Foreskin keratinocyte (primary cell): ENCODE measurements at places on chromosomes 7 and 10.

- no peak for DNase-seq
Observed at GRCh38 chr7:122694697-122695096, 4.2 kb downstream of the RNF133 start.

- DNase-seq, result no peak
Observed at GRCh38 chr10:52946486-52946885, 173.9 kb upstream of the MBL2 start.

GRCh38 chr10:119541459-119542356 lies 811 bp downstream of the RGS10 start:
- no peak for DNase-seq

DNA sequence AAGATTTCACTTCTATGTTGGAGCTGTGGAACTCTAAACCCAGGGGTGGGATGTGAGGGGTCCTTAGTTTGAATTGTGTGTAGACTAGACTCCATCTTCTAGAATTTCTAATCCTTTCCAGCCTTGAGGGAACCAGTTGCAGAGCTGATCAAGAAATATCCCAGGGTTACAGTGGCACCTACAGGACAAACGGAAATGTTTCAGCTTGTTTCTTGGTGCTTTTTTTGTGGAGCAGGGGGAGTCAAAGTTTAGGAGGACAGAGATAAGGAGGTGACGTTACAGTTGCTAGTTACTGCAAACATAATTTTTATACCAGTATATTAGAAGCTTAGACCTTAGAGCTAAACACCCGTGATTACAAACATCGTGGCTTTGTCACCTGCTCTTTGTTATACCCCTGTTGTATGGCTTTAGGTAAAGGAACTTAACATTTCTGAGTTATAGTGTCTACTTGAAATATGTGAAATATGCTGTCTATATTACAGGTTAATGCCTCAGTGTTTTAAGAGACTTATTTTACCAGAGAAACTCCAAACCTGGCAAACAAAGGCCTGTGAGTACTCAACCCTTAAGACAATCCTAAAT lies 84.5 kb upstream of the DYNC1I1 start:
- no peak for DNase-seq

DNA sequence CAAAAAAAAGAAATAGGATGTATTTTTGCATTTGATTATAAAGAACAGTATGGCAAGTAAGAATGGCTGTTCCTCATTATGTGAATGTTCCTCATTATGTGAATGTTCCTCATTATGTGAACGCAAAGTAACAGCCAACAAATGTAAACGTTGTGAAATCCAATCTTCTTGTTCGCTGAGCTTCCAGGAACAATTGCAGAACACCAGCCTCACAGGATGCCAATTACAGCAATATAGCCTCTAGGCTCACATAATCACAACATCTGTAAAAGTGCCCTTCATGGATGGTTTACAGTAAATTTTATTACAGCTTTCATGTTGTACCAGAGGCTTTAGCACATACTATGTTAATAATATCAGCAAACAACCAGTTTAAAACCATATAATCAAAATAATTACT lies 71.6 kb downstream of the THSD7A start:
- no peak for DNase-seq

DNA sequence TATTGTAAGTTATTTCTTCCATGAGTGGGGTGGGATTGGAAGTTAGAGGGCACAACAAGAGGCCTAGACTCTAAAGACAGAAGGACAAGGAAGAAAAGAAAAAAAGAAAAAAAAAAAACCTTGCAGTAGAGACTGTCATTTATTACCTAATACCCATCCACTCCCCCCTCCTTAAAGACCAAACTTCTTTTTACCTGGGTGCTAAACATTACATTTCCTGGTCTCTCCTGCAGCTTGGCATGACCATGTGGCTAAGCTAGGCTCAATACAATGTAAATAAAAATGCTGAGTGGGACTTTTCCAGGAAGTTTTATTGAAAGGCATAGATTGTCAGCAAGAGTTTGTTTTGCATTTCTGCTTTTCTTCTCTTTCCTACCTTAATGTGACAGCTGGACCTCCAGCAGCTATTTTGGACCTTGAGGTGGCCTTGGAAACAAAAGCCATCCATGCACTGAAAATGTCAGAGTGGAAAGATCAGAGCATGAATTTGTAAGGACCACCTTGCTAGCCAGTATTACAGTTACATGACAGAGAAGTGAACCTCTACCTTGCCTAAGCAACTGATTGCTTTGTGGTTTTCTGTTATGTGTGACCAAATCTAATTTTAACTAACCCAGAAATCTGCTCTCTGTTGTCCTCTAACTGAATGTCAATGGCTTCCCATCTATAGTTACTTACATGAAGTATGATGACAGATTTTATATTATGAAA lies 81.3 kb upstream of the SFMBT2 start:
- DNase-seq, result no peak

DNA sequence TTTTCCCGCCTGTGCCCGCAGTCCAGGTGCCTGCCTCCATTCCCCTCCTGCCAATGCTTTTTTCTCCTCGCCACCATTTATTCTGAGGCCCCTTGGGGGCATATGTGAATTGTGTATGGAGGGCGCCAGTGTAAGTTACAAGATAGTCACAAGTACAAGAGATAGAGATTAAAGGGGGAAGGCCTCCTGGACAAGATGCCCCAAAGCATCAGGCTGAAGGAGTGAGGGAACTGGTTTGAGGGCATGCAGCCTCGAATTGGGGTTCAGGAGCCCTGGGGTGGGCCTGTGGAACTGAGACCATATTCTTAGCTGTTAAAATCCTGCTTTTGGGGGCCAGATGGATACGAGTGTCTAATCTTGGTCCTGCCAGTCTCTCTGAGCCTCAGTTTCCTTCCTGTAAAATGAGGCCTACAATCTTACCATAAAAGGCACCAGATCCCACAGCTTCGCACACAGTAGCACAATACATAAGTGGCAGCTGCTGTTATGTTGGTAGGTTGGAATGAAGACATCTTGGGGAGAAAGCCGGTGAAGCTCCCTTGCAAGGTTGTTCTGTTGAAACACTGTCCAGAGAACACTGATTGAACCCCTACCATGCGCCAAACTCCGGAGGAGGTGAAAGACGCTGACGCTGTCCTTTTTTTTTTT lies 545 bp upstream of the COMTD1 start:
- DNase-seq, result no peak

GRCh38 chr10:14439451-14440259 lies 108.9 kb upstream of the FRMD4A start:
- no peak for DNase-seq

DNA sequence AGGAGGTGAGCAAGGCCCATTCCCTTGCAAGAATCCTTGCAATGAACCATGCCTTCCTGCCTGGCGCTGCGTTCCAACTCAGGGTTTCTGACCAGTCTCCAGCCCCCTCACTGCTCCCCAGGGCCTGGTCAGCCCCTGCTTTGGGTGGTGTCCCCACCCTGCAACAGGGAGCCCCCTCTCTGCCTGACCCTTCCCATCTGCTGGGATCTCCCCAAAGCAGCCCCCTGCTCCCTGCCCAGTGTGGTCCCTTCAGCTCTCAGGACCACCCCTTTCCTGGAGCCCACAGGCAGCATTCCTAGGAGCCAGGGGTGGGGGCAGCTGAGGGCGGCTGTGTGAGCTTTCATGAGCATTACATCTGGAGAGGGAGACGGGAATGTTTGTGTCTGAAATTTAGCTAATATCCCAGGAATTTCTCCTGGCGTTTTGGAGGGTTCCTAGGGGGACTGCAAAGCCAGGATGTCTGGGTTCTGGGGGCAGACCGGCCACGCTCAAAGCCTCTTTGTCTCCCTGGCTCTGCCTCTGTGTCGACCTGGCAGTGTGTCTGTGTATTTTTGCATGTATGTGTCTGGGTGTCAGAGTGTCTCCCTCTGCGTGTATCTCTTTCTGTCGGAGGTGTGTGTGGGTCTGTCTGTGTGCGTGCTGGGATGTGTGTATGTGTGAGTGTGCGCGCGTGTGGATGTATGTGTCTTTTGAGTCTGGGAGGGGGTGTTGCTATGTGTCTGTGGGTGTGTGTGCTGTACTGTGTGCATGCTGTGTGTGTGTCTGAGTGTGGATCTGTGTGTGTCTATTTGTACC lies 300.5 kb upstream of the ZMIZ1 start:
- DNase-seq, result no peak

DNA sequence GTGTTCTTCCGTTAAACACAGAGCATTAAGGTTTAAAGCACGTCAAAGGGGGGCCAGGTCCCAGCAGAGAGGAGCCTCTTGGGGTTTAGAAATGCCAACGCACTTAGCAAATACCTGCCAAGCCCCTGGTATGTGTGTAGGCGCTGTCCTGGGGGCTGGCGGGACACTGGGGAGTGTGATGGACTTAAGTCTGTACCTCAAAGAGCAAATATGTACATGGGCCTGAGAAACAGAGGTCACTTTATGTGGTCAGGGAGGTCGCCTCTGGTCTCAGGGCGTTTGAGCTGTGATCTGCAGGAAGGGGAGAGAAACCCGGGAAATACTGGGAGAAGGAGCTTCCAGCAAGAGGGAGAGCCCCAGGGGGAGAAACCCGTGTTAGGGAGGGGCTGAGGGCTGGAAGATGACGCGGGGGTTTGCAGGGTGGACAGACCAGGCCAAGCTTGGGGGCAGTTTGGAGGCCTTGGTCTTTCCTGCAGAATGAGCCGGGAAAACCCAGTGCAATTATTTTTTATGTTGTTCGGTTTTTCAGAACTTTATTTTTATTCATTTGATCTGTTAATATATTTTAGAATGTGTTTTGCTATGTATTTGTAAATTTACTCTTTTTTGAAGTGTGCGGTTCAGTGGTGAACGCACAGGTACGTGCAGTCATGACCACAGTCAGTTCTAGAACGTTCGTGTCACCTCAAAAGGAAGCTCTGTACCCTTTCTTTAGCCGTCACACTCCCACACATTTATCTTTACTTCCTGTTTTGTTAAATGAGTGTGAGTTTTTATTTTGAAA lies 441.4 kb upstream of the FOXK1 start:
- DNase-seq, result no peak

DNA sequence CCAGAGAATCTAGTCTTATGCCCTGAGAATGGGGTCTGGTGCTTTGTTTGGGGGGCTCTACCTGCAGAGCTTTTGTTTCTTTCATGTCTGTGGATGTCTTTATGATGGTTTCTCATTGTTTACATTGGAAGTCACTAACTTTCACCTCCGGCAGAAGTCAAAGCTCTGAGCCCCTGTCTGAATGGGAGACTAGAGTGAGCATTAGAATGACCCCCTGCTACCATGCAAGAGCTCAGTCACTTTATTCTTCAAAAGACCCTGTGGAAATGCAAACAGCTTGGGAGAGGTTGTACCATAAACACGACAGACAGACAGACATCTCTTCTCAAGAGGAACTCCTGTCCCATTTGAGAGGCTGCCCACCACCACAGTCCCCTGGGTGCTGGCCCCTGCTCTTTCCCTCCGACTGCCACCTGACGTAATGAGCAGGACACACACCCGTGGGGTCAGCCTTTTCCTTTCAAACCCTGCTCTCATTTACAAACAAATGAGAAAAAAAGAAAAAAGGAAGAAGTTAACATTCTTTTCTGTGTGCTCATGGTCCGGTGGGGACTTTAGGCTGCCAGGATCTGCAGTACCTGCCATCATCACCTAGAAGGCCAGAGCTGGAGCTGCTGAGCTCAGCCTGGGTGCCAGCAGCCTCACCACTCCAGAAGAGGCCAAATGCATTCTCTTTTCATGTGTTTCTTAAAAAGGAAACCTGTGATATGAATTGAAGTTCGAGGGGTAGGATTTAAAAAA lies 91.6 kb downstream of the FZD1 start:
- DNase-seq, result no peak

DNA sequence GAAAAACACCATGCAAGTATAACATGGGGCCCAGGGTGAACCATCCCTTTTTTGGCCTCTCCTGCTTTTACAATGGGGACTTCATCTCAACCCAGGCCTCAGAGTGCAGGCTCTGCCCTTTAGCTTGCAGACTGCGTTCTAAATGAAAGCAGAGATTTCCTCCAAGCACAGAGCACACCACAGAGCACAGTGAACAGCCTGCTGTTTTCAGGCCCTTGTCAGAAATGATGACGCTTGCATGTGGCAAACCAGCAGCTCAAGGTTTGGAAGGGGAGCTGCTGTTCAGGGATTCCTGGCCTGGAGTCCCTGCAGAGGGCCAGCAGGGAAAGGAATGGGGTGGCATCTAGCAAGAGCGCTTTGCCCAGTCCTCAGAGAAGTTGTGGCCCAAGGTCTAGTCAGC lies 167.3 kb upstream of the CDCA7L start:
- DNase-seq, result no peak

DNA sequence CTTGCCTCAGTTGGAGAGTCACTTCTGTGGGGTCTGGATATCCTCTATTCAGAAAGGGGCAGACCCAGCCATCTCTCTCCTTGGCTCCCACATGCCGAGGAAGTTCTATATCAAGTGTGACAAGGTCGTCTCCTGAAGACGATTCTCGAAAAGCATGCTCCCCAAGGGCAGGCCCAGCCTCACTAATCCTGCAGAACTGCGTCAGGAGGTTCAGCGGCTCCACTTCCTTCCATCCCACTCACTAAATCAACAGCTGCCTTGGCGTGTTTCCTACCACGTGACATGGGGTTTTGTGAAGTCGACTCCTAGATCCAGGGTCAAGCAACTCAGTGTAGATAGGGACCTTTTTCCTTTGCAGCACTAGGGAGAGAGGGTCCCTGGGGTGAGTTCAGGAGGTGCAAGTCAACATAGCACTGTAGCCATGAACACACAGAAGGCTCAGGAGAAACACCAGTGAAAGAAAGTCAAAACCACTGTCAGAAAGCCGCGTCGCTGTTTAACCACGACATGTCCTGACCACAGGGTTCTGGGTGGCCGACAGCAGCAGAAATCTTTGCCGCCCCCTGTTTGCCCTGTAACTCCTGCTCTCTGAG lies 156.4 kb downstream of the PRPF18 start:
- no peak for DNase-seq

- DNase-seq, result no peak
Observed at GRCh38 chr7:5143935-5144903, 45.8 kb upstream of the WIPI2 start.

DNA sequence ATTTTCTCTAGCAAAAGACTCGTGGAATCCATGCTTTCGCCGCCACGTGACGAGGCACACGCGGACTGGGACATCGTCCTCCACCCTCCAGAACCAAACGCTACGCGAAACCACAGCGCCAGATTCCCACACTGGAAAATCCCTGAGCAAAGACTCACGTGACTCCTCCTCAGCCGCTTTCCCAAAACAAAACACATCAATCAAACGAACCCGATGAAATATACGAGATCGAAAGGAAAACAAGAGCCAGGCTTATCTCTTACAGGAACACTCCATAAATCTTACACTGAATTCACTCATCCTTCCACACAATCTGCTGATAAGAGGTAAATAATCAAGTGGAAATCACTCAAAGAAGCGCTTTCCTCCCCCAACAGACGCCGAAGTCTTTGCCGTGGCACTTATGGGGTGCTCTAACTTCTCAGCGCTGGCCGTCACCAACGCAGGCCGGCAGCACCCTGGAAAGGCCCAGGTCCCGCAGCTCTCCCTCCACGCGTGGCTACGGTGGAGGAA lies 23.8 kb downstream of the DIP2C start:
- DNase-seq, result no peak

- DNase-seq, result no peak
Observed at GRCh38 chr7:82548141-82548688, 104.6 kb upstream of the CACNA2D1 start.
